Hematopoietic multipotent progenitor cell treated with erythropoietin and hydrocortisone succinate and interleukin-3 and kit ligand, for 17 days (in vitro differentiated cells): ENCODE measurements at places on chromosomes 16 and 17.

- DNase-seq, result peak; percentile 2
These were observed 254.3 kb downstream of the WWOX start for GRCh38 chr16:78353640-78354275.

- DNase-seq, result no peak
These were observed 154.5 kb downstream of the CBLN1 start for GRCh38 chr16:49127103-49127502.

DNA sequence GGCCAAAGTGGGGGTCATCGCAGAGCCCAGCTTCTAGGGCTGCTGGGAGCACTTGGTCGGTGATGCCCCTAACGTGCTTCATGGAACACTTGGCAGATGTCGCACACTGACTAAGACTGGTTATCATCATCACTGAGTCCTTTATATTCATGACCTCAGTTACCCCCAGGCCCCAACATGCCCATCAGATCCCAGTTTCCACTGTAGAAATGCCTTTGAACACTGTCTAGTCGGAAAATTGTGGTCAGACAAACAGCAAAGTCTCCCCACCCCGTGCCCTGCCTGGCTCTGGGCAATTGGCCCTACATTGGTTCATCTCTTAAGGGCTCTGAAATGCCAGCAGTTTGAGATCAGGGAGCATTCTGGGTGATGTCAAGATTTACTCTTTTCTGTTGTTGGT is 51.3 kb downstream of the NKD1 start:
- no peak for DNase-seq

GRCh38 chr17:31497994-31498826 is 106.7 kb downstream of the RAB11FIP4 start:
- no peak for DNase-seq

GRCh38 chr17:78883089-78883532 is 19.9 kb downstream of the CEP295NL start:
- DNase-seq, result no peak

- no peak for DNase-seq
These were observed 10.9 kb downstream of the HS3ST6 start for GRCh38 chr16:1907226-1907860.

DNA sequence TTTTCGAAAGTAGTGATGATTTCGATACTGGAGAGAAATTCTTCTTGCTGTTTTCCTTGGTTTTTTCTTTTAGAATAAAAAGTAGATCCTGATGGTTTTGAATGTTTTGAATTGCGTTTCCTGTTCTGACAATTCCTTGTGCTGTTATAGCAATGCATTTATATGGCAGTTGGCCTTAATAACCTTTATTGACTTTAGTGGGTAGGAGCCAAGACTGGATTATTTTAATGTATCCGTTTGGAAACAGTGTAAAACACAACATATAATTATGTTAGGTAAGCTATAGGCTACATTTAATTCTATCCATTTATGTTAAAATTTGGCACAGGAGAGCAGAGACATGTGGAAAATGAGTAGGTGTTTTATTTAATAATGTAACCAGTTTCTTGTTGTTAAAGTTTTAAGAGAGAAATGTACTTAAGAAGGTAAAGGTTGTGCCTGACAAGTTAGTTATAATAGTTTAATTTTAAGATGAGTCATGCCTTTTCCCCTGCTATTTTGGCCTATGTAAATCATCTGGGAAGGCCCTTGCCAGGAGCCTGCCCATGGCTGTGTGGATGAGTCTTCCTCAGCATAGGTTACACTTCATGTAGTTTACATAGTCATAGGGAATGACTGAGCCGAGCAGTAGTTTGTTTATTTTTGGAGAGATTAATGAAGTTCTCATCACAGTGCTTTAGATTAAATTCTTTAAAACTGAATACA is 189.9 kb downstream of the FTO start:
- no peak for DNase-seq

- peak; percentile 61 for DNase-seq
These were observed 56.9 kb downstream of the CYB5D2 start for GRCh38 chr17:4199818-4200402.

GRCh38 chr16:88326611-88327485 is 55.9 kb upstream of the ZNF469 start:
- no peak for DNase-seq

GRCh38 chr17:69950701-69951418 is 124.2 kb upstream of the KCNJ16 start:
- no peak for DNase-seq

DNA sequence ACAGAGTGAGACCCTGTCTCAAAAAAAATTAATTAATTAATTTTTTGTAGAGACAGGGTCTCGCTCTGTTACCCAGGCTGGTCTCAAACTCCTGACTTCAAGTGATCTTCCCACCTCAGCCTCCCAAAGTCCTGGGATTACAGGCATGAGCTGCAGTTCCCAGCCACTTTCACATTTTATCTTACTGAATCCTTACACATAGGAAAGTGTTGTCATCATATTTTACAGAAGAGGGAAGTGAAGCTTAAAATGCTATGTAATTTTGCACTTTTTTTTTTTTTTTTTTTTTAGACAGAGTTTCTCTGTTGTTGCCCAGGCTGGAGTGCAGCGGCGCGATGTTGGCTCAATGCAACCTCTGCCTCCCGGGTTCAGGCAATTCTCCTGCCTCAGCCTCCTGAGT is 21.1 kb upstream of the ZNF629 start:
- DNase-seq, result no peak

- DNase-seq, result no peak
These were observed 190.0 kb downstream of the C16orf95 start for GRCh38 chr16:87127061-87127765.

DNA sequence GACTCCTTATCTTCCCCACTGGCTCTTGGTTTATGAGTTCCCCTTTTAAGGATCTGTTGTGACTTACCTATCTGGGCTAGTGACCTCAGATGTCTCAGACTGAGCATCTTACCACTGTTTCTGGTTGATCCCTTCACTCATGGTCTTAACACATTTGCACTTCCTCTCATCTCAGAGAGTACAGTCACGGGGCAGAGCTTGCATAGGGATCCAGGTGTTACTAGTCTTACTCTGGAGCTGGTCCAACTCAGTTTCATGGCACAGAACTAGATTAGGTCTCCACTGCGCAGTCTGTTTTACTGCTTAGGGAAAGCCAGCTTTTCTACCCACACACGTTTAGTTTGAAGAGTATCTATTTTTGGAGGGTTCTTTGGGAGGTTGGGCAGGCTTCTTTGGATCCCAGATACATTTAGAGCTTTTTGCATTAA is 10.2 kb downstream of the GABARAPL2 start:
- no peak for DNase-seq

- no peak for DNase-seq
These were observed 7.3 kb downstream of the RGS11 start for GRCh38 chr16:268141-269053.

DNA sequence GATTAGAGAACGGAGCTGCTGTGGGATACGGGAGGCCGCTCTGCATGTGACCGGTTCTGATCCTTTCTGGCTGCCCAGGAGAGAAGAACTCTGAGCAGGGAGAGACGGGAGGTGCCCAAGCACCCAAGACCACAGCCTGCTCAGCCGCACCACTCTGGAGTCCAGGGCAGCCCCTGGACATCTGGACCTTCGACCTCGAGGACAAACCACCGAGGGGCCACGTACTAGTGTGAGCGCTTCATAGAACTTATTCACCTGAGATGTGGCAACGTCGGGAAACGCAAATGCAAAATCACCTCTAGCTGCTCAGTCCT is 5.9 kb downstream of the RNF166 start:
- no peak for DNase-seq

DNA sequence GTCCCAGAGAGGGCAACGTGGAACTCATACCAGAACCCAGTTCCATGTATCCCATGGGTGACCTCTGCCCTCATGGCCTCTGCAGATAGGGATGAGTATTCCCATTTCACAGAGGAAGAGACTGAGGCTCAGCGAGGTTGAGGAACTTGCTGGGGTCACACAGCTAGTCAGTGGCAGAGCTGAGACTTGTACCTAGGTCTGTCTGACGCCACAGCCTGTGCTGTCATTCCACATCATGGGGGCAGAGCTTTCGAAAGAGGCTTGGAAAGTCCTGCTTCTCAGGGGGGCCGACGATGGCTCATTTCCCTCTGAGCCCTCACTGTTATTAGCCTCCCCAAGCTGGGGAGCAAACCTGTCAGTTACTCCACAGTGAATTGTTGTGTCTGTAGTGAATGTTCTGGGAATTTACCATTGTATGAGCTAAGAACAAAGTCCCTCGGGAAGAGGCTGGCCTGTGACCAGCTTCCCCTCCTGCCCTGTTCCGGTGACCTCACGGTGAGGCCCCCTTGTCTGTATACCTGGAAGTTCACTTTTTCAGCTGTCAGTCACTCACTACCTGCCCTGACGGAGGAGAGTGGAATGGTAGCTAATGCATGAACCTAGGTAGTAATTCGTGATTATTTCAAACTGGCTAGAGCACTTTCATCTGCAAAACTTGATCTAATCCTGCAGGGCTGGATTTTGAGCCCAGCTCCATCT is 8.9 kb downstream of the METTL22 start:
- DNase-seq, result no peak

DNA sequence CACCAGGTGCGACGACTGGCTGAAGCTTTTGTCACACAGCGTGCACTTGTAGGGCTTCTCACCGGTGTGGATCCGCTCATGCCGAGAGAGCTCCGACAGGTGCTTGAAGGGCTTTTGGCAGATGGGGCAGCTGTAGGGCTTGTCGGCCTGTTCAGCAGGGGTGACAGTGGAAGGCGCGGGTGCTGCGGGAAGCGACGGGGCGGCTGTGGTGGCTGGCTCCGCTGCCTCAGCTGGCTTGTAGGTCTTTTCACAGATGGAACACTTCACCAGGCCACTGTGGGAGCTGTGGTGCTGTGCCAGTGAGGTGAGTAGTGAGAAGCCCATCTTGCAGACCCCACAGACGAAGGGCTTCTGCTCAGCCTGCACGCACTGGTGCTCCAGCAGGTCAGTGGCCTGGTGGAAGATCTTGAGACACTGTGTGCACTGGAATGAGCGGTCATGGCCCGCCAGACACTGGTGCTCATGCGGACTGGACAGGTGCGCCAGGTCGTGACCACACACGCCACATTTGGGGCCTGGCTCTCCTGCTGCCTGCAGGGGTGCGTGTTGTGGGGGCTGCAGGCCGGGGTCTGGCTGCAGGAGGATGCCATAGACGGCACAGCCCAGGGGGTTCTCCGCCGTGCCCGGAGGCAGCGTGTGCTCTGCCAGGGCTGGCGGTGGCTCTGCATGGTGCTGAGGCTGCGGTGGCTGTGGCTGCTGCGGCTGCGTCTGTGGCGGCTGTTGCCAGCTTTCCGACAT is 2.8 kb downstream of the ZNF319 start:
- DNase-seq, result no peak

DNA sequence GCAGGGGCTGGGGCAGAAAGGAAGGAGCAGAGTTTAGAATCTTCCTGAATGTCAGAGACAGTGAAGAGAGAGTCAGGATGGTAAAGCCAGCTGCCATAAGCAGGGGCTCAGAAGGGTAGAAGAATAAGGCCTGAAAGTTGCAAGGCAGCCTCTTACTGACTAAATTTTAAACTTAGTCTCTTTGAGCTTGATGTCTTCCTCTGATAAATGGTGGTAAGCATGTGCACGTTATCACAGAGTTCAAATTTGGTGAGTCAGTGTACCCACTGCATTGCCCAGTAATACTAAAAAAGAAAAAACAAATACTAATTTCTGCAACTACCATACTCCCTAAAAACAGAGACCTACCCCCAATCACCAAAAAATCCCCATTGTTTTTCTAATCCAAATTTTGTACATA is 45.2 kb downstream of the SIAH1 start:
- DNase-seq, result no peak

- no peak for DNase-seq
These were observed 5.9 kb downstream of the TOP2A start for GRCh38 chr17:40411821-40412220.

DNA sequence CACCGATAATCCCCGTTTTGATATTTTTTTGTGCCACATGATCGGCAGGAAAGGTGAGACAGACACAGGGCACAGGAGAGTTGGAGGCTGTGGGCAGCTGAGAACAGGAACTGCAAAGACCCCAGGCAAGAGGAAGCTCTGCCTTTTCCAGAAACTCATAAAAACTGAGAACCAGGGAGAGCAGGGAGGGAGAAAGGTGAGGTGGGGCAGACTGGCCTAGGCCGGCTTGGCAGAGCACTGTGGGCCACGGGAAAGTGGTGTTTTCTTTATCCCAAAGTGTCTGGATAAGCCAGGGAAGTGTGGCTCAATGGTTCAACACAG is 11.8 kb upstream of the AXIN2 start:
- no peak for DNase-seq

DNA sequence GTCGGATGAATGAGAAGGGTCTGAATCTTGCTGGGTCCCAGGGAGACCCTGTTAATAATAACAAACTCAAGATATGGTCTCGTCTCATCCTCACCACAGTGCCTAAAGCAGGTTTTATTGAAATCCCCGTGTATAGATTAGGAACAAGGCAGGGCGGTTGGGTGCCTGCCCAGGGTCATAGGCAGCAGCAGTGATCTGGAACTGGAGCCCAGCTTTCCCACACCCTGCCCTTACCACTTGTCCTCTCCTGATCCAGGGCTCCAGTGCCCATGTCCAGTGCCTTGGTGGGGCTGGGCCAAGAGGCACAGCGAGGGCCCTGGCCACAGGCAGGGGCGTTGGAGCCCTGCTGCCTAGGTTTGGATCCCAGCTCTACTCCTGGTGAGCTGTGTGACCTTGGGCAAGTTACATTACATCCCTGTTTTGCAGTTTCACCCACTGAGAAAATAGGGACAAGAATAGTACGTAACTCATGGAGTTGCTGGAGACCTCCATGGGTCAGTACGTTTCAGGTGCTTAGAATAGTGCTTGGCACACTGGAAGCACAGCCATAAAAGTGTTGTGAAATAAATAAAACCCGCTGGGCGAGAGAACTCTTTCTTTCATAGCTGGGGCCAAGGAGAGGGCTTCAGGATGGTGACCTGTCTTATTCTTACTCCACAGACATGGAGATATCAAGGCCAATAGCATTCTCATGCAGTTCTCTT is 13.9 kb downstream of the SOCS3 start:
- no peak for DNase-seq

DNA sequence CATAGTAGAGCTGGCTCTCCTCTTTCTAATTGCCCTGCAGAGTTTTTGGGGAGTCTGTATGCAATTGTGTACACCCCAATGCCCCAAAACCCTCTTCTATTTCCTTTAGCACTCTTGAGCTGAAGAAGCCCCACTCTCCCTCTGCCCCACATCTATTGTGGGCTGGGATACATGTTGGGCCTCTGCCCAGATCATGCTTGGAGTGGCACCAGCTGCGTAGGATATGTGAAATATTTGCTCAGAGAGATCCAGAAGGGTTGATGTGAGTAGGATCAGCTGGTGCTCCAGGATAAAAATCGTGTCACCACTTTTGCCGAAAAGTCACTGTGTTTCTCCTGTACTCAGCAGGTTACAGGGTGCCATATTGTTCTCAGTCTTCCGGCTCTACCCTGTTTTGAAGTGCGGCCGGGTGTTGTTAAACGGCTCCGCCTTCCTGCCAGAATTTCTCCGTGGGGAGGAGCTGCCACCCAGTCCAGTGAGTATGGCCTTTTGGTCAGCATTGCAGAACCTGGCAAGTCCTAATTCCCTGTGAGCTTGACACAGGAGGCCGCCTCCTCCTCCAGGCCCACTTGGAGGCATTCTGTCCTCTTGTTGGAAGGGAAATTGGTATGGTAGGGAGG is 664.5 kb downstream of the WWOX start:
- DNase-seq, result no peak
